Nephron progenitor cell (in vitro differentiated cells): ENCODE measurements at places on chromosomes 1 and 21.

GRCh38 chr1:55463814-55464475 lies 248.8 kb upstream of the USP24 start:
- no peak for DNase-seq

DNA sequence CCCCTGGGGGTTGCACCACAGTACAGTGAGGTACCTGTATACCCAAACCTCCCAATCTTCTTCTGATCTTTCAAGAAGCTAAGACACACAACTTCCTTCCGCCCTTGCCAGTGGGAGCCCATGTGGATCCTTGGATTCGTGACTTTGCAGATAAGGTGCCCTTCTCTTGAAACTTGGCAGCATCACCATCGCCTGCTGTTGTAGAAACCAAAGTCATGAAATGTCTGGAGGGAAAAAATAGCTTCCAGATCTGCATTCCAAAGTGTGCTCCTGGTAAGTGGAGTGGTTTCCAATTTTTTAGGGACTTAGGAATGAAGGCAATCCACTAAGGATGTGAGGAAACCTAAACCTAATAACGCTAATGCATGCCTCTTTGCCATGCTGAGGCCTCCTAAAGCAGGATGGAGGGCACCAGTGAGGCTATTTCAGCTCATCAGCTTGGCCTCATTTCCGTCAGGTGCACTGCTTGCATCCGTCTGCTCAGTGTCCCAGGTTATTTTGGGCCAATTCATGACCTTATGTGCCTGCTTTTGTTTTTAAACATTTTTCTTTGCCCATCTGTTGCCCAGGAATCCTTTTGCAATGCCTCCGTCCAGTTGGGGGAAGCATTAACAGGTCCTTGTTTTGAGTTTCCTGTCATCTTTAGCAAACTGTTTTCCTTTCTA lies 8.2 kb upstream of the EFHD2 start:
- no peak for DNase-seq

DNA sequence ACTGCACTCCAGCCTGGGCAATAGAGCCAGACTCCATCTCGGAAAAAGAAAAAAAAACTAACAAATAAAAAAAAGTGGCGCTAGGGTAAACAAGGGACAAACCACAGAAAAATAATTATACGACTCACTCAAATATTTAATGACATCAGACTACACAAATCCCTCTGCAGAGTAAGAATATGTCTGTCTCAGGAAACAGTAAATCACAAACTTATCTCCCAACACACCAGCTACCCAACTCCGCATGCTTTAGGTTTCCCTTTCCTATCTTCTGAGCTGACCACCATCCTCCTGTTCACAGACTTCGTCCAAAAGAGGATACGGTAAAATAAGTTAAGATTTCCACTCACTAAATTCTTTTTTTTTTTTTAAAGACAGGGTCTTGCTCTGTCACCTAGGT lies 16.2 kb downstream of the WDR47 start:
- no peak for DNase-seq

GRCh38 chr1:154386643-154387352 lies 18.3 kb upstream of the IL6R start:
- no peak for DNase-seq

- no peak for DNase-seq
Measured at GRCh38 chr1:232904131-232904530, 46.3 kb upstream of the NTPCR start.

DNA sequence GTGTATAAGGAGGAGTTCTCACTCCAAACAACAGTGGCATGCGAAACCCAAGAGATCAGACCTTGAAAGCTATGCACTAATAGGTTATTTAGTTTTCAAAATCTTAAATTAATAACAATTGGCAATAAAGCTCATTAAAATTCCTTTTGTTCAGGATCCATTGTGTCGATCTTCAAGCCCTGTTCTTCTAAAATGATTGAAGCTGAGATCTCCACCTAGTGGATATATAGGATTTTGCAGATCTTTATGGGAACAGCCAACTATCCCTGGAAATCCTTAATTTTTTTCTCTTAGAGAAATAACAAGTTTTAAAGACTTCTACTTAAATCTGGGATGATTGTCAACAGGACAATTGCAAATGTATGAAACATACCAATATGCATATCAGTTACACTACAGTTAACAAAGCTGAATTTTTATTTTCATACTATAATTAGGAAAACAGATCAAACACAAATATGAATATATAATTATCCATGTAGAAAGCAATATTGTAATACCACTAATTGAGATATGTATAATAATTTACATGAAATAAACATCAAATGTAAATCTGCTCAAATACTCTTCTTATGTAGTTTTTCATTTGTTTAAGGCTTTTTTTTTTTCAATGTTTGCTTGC lies 43.3 kb downstream of the LRRC53 start:
- DNase-seq = no peak

- no peak for DNase-seq
Measured at GRCh38 chr1:35326246-35326866, 57.8 kb downstream of the ZMYM4 start.

GRCh38 chr1:54156986-54157385 lies 4.2 kb upstream of the CDCP2 start:
- DNase-seq = no peak
